ENCODE measurements at places on chromosomes 13 and 19.

GRCh38 chr19:47511128-47511517 is 3.7 kb downstream of the NAPA start:
- no peak for DNase-seq

- no peak for DNase-seq
Observed at GRCh38 chr13:30105381-30105780, 202.0 kb downstream of the KATNAL1 start.

- no peak for DNase-seq
Observed at GRCh38 chr19:53771144-53771543, 53.0 kb downstream of the NLRP12 start.

DNA sequence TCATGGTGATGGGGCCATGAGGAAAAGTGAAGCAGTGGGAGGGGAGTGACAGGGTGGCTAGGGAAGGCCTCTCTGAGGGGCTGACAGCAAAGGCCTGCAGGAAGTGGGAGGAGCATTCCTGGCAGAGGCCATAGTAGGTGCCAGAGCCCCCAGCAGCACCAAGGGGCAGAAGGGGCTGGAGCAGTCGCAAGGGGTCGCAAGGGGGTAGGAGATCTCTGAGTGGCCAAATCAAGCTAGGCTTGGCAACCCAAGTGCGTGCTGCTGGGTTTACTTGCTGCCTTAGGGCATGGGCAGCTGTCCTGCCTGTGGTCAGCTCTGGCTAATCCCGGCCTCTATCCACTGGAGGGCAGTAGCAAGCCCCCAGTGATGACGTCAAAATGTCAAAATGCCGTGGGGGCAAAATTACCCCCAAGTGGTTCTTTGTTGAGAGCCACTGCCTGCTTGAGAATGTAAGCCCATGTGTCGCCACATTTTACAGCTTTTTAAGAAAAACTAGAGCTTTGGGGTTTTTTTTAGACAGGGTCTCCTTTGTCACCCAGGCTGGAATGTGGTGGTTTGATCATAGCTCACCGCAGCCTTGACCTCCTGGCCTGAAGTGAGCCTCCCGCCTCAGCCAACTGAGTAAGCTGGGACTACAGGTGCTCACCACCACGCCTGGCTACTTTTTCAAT is 11.8 kb downstream of the CCDC97 start:
- no peak for DNase-seq

GRCh38 chr19:56842412-56842811 is 1.9 kb upstream of the PEG3 start:
- no peak for DNase-seq

DNA sequence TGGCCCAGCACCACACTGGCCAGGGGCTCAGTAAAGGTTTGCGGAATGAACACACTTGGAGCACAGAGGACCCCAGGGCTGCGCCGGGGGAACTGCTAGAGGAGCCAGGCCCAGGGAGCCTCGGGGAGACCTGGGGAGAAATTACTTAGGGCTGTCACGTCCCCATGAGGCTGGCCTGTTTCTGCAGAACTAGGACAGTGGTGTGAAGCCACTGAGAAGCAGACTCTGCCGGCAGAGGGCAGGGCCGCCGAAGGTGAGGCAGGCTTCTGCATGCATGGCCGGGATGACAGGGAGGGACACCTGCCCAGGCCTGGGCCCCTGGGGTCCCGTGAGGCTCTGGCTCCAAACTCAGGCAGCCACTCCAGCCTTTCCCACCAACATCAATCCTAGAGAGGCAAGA is 26.4 kb downstream of the ELAVL1 start:
- no peak for DNase-seq

DNA sequence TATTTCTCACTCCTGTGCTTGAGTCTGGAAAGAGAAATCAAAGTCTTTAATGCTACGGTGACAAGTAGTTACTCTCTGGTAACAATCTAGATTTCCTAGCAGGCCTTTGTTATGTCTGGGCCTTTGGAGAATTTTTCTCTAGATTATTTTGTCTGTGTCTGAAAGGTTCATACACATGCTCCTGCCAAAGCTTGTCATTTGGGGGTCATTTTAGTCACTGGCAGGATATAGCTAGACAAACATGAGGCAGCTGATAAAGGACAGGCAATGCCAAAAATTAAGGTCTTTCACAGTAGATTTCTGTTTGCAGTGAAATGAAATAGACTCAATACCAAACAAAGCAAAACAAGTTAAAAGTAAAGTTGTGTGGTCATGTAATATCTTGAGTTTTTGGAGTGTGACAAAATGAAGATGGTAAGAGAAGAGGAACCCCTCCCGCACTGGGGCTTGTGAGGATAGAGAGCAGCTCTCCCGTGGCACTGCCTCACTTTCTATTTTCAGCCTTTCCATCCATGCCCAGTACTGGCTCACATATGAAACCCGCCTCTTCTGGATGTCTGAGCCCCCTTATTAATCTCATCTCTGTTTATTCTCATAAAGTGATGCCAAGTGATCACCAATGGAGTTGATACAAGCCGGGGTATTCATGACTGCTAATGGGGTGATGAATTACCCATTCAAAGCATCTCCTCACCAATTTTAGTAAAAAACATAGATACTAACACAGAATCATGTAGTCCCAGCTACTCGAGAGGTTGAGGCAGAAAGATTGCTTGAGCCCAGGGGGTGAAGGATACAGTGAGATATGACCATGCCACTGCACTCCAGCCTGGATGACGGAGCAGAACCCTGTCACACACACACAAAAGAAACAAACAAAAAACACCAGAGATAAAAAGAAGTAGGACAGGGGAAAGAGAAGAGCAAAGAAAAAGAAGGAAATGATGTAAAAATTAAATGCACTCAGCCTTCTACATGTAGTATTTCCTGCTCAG is 389.3 kb downstream of the FGF14 start:
- no peak for DNase-seq

GRCh38 chr19:3285647-3286176 is 61.3 kb downstream of the CELF5 start:
- DNase-seq: peak; percentile 28

DNA sequence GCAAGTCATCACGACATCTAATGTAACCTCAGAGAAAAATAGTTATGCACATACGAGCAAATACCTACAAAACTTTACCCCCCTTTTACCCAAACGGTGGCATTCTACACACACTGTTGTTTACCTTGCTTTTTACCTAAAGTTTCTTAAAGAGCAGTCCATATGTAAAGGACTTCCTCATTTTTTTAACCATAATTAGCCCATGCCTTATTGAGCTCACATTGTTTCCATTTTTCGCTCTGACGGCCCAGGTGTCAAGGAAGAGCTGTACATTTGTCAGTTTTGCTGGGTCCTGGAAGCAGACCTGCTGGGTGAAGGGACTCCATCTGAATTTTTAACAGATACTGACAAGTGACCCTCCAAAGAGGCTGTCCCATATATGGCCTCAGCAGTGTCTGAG is 89.4 kb downstream of the STK24 start:
- DNase-seq: no peak
